Osteoblast (primary cell): ENCODE measurements at places on chromosomes 7 and 10.
A peak's percentile ranks its signal among the peaks of the same experiment; 100 is the strongest.

DNA sequence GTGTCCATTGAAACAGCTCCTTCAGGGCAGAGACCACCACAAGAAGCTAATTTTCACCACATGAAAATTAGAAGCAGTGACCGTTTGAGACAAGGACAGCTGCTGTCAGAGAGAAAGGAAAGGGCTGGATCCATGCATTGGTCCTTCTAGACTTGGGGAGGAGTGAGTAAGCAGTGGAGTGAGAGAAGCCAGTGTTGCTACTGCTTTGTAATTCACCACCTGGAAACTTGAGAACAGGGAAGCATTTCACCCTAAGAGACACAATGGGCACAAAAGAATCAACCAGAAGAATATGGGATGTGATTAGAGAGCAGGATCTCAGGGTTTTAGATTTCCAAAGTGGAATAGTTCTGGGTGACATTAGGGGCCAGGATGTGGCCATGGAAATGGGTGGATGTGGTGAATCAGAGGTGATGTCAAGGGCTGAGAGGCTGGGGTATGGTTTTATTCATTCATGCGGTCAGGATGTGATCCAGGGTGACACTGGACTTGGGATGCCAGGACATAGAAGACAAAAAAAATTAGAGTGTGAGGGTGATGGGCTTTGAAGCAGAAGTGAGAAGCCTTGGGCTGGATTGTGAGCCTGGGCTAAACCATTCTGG lies 61.6 kb downstream of the DENND11 start:
- no peak for DNase-seq

GRCh38 chr10:60669501-60669900 lies 108.8 kb upstream of the CDK1 start:
- no peak for DNase-seq

- peak; percentile 84 for DNase-seq
Measured at GRCh38 chr7:33932832-33933468, 27.6 kb downstream of the BMPER start.

DNA sequence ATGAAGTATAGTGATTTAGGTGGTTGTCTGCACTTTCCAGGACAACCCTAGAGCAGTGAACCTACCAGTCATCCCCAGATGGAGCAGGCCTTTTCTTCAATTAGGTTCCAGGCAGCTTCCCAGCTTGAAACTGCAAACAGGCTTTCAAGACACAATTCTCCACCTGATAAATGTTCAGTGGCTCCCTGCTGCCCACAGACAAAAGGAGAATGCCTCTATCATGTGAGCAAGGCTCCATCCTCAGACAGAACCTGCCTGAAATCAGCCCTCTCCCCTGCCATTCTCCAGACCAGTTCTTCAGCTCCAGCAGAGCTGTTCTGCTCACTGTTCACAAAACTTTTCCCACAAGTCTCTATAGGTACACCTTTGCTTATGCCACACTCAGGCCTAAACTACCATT lies 22.1 kb downstream of the RELN start:
- no peak for DNase-seq

DNA sequence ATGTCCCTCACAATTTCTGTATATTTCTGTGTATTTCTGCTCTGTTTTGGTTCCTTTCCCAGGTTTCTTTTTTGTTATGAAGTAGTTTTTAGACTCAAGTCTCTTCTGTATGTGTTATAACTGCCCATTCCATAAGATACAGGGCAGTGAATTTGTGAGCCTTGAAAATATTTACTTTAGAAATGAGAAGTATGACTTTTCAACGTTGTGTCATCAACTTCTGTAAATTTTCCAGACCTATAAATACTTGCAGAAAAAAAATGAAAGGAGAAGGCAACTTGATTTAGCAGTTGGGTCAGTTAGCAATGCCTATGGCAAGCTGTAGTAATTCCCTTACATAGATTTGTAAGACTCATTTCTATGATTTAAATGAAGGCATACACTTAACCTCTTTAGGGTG lies 11.5 kb downstream of the EGFR start:
- DNase-seq: no peak

DNA sequence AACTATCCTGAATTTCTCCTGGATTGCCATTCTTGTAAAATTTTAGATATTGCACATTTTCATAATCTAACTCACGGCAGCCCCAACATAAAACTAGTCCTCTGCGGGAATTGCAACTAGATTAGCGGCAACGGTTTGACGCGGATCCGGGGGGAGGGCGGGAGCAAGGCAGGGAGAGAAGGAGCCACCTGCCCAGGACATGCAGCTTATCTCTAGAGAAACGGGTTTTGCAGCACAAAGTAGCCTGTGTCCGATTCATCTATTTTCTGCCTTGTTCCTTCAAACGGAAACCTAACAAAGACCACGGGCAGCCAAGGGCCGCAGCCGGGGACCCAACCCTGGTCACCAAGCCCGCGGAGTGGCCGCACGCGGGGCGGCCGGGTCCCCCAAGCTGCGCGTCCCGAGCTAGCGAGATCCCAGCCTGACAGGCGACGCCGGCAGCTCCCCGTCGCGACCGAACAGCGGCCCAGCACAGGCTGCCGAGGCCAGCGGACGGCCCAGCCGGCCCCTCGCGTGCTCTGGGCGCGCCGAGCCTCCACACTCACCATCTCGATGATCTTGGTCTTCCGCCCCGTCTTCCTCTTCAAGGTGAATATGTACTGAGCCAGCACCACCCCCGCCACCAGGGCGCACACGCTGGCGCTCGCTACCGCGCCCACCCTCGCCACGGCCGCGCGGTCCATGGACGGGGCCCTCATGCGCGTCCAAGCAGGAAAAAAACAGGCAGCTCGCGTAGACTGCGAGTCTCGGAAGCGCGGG lies at the start of gene NT5C3A:
NT5C3A (minus strand) TSS at position 754 of the 759 bp plus-strand sequence; CDS start at position 683, 71 bp downstream.
- peak; percentile 88 for DNase-seq

- no peak for DNase-seq
Measured at GRCh38 chr10:48885376-48885775, 54.3 kb downstream of the LRRC18 start.

DNA sequence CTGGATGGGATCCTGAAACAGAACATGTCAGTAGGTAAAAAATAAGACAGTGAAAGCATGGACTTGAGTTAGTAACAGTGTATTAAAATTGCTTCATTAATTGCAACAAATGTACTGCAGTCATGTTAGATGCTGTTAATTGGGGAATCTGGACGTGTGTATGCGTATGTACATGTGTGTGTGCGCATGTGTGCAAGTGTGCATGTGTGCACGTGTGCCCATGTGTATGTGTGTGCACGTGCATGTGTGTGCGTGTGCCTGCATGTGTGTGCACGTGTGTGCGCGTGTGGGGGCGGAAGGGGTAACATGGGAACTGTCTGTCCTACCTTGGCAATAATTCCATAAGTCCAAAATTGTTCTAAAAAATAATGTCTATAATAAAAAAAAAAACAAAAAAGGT lies 67.3 kb downstream of the SMURF1 start:
- DNase-seq: no peak

- no peak for DNase-seq
Measured at GRCh38 chr10:14360515-14360914, 29.8 kb upstream of the FRMD4A start.

GRCh38 chr10:18868919-18869318 lies 179.7 kb upstream of the MALRD1 start:
- no peak for DNase-seq

DNA sequence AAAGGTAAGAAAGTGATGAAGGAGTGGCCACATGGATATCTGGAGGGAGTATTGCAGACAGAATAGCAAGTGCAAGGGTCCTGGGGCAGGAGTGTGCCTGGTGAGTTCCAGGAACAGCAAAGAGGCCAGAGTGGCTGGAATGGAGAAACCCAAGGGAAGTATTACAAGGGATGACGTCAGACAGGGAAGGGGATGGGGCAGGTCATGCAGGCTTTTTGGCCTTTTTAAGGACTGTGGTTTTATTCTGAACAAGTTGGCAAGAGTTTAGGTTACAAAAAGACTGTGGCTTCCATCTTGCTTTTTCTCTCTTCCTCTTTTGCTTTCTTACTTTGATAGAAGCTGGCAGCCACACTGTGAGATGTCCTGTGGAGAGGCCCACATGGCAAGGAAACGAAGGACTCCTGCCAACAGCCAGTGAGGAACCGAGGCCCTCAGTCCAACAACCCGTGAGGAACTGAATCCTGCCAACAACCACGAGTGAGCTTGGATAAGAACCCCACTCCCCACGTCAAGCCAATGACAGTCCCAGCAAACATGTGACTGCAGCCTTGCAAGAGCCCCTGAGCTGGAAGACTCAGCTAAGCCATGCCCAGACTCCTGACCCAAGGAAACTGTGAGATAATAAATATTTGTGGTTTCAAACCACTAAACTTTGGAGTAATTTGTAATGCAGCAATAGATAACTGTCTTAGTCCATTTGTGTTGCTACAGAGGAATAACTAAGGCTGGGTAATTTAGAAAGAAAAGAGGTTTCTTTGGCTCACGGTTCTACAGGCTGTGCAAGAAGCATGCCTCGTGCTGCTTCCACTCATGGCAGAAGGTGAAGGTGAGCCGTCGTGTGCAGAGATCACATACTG lies 19.8 kb upstream of the KDM7A start:
- no peak for DNase-seq

- DNase-seq: no peak
Measured at GRCh38 chr7:151595702-151596350, 76.1 kb upstream of the RHEB start.

DNA sequence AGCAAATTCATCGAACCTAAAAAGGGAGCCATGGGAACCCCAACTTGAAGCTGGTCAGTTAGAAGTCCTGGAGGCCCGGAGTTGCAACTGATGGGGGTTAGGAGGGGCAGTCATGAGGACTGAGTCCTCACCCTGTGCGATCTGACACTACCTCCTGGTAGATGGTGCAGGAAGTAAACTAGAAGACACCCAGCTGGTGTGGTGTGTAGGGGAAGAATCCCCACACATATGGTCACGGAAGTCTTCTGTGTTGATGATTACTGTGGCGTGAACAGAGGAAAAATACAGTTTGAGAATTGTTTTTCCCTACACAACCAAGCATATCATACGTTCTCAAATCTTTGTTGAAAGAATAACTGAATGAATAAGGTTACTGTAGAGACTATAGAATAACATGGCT lies 164.6 kb upstream of the KCTD7 start:
- no peak for DNase-seq

DNA sequence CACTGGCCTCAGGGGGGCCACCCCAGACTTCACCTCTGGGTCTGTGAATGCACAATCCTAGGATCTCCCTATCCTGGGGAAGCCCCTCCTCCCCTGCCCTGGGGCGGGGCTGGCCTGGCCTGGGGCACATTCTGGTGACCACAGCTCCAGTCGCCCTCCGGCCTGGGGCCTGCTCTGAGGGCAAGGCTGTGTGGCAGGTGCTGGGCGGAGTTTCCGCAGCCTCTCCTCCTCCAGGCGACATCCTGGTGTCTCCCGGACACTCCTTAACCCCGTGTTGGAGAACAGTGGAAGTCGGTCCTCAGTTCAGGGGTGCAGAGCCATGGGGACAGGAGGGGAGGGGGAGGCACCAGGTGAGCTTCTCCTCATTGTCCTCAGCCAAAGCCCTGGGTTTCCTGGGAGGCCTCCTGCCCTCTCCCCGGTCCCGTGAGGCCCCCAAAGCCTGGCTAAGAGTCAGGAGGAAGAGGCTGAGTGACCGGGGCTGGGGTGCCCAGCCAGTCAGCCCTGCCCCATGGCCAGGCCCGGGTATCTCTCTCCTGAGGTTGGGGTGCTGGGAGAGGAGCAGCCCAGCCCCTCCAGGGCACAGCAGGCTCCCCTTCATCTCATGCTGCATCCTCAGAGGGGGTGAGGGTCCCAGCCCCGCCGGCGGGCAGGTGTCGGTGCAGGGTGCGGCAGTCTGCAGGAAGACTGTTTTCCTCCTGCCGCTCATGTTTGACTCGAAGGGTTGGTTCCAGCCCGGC lies 22.6 kb downstream of the UNCX start:
- no peak for DNase-seq

- DNase-seq: no peak
Measured at GRCh38 chr10:21751341-21752310, 217.6 kb downstream of the MLLT10 start.

DNA sequence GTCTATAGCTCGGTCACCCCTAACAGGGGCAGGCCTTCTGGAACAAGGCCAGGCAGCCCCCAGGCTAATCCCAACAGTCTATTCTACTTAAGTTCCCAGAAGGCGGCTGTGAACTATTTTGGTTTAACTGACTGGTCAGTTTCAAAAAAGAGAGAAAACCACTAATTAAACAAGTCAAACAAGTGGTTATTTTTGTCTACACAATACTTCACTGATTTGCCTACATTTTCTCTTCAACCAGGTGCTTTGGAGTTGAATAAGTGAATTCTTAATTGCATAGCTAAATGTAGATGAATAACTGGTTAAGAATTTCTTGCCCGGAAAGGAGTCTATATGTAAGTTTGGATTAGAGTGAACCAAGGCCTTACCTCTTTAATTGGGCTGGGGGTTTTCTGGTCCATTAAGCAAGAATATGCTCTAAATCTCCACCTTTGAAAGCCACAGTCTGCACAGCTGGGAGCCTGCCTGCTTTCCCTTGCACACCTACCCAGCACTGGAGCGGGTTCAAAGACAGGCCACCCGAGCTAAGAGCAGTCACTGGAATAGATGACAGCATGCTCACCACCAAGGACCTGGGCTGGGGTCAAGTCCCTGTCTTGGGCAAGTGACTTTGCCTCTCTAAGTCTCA lies 70.4 kb downstream of the TBXAS1 start:
- DNase-seq: no peak

DNA sequence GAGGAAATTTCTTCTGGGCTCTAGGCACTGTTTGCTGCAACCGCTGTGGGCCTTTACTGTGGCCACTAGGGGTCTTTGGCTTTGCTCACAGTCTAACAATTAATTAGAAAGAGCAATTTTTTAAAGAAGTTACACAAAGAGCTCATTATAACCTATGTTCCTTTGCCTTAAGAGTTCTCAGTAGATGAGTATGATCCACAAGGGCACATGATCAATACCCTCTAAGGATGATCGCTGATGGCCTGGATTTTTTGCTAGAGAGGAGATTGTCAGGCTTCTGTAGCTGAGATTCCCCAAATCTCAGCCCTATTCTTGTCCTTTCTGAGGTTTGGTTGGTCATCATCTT lies 80.8 kb upstream of the RHOBTB1 start:
- DNase-seq: no peak

- DNase-seq: peak; percentile 92
Measured at GRCh38 chr10:35574924-35575352, 30.2 kb upstream of the GJD4 start.

- no peak for DNase-seq
Measured at GRCh38 chr10:78868048-78868447, 200.7 kb upstream of the ZMIZ1 start.

- peak; percentile 90 for DNase-seq
Measured at GRCh38 chr10:110530131-110530831, 32.6 kb downstream of the DUSP5 start.

- DNase-seq: no peak
Measured at GRCh38 chr10:530717-531116, 158.8 kb downstream of the DIP2C start.

- DNase-seq: peak; percentile 68
Measured at GRCh38 chr10:35563261-35563891, 41.8 kb upstream of the GJD4 start.

- no peak for DNase-seq
Measured at GRCh38 chr10:11338160-11338844, 273.1 kb downstream of the USP6NL start.

- no peak for DNase-seq
Measured at GRCh38 chr7:45155941-45156340, 1.6 kb upstream of the RAMP3 start.

- no peak for DNase-seq
Measured at GRCh38 chr10:112195224-112195623, 11.7 kb upstream of the GPAM start.
